ENCODE measurements at places on chromosomes 13 and 19. TPM values are rescaled to one million over a fixed set of nuclear protein-coding genes. Genes with fewer than 3 reads are reported as not detected.

Gene KLF12
- total RNA-seq: 18.7 TPM

Gene DOCK6
- total RNA-seq: 32.6 TPM

Gene ZNF134
- total RNA-seq: 24.0 TPM

Gene KLK6
- total RNA-seq: not detected

Gene RAB20
- 17.6 TPM for total RNA-seq

Measured in esophagus muscularis mucosa (tissue), 4 donors.